ENCODE measurements at places on chromosomes 5 and 9. TPM values are rescaled to one million over a fixed set of nuclear protein-coding genes. Genes with fewer than 3 reads are reported as not detected.

SIT1 gene
- polyA plus RNA-seq, result 107 TPM

DNA sequence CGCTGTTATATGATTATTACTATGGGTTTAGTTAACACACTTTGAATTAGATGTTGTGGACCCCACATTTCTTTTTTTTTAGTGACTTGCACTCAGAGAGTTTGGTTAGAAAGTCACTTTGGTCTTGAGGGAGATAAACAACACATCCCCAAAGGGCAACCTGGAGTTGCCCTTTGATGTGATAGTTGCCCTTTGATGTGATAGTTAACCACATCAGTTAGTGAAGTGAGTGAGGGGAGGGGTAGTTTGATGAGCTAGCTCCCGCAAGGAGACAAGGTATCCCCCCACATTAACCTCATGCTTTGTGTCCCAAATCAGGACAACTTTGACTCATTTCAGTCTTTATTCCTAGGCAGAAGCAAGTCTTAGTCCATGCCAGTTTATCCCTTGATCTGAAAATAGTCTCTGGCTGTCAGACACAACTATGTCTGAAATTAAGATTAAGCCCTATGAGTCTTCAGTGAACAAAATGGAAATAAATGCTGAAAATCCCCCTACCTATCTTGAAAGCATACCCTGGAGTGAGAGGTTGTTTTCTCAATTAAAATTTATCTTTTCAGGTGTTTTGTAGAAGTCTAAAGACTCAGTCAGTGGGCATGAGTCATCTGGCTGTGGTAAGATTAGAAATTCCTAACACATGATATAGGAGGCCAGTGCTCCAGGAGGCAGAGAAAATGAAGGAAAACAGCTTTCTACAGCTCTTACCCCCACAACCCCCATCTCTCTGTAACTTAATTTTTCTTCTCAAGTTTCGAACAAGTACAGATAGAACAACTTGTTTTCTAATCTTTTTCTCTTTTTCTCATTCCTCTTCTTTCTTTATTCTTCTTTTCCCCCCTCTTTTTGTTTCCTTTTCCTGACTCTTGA, 208.9 kb upstream of the DMRTA1 start:
- DNase-seq, result no peak

PCDHGA9 gene
- polyA plus RNA-seq, result not detected

NR5A1 gene
- polyA plus RNA-seq, result not detected

DNA sequence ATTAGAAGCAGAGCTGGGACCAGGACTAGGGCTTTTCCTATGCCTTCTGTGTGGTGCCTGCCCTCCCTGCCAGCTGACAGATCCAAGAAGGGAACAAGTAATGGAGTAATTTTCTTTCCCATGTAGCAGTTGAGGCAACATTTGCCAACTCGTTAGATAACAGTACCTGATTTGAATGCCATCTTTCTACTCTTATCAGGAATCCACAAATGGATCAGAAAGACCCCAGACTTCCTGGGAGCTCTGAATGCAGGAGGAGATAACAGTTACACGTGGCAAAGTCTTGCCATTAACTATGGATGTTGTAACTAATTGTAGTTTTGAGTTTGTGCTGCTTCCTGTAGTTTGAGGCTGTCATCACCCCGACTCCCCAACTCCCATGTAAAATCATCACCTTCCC, 39.2 kb downstream of the RCL1 start:
- no peak for DNase-seq

ZNF454 gene
- polyA plus RNA-seq, result not detected

GRCh38 chr5:54876556-54876955, 108.8 kb downstream of the ESM1 start:
- no peak for DNase-seq

GRCh38 chr5:2119573-2119972, 236.8 kb upstream of the IRX4 start:
- no peak for DNase-seq

All from naive B cell (primary cell).